GM04503 (cell line): ENCODE measurements at places on chromosomes 13 and 19.

GRCh38 chr19:14138576-14139265 lies 2.3 kb upstream of the ASF1B start:
- no peak for DNase-seq

- DNase-seq: no peak
These were observed 548.7 kb downstream of the PCDH9 start for GRCh38 chr13:66681403-66681802.

DNA sequence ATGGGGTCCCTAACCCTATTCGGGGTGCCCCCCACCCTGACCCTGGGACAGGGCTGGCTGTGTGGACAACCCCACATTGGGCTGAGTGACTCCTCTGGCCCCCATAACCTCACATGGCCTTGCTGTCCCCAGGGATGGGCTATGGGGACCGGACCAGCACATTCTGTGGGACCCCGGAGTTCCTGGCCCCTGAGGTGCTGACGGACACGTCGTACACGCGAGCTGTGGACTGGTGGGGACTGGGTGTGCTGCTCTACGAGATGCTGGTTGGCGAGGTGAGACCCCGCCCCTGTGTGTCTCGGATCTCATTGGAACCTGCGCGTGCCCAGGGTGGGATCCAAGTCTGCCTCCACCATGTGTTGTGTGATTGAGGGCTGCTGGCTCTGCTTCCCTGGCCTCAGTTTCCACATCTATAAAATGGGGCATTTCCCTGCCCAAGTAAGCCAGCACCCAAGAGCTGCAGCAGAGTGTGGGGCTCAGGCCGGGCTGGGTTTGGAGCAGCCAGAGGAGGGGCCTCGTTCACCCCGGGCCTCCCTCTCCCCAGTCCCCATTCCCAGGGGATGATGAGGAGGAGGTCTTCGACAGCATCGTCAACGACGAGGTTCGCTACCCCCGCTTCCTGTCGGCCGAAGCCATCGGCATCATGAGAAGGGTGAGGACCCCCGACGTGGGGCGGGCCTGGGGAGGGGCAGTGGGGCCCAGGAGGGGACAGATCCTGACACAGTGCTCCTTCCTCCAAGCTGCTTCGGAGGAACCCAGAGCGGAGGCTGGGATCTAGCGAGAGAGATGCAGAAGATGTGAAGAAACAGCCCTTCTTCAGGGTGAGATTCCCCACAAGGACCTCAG lies 4.9 kb downstream of the PTGER1 start:
- no peak for DNase-seq

DNA sequence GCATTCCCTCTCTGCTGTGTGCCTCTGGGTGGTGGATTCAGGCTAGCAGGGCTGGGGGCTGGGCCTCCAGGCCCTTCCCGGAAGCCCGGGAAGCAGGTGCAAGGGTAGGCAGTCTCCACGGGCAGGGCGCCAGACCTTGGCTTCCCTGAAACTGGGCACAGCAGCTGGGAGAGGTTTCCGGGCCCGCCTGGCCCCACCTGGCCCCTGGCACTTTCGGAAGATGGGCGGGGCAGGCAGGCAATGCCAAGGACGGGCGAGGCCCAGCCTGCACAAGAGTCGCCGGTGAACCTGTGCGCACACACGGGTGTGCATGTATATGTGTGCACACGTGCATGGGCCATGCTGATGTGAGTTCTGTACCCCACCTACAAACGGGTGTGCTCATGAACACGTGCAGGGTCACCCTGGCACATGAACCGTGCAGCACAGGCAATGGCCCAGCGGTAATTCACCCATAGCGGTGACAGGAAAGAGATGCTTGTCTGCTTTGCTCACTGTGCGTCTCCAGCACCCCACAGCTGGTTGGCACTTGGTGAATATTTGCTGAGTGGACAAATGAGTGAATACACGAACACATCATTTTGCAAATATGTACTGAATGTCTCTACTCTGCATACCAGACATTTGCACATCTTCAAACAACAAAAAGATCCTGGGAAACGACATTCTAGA lies 15.3 kb downstream of the GADD45B start:
- DNase-seq: peak; percentile 92

GRCh38 chr19:38060331-38060730 lies 153.3 kb downstream of the SIPA1L3 start:
- DNase-seq: no peak

GRCh38 chr13:99693852-99694611 lies 192.8 kb downstream of the TM9SF2 start:
- no peak for DNase-seq

GRCh38 chr19:32357720-32358119 lies 12.3 kb downstream of the ZNF507 start:
- DNase-seq: no peak

DNA sequence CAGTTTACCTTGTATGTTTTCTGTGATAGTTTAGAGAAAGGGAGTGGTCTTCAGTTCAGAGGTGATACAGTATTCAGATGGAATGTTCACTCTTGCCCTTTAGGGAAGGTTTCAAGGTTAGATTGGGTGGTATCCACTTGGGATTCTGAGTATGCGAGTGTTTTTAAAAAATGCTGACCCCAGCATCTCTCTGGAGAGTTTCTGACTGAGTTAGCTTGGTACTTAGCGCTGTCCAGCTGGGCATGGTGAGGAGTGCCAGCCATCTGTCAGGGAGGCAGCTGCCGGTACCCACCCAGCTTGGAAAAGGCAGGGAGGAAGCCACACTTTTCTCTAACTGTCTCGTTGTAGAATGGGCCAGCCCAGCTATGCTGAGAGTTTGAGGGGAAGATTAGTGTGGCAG lies 63.3 kb downstream of the ARHGEF7 start:
- no peak for DNase-seq

DNA sequence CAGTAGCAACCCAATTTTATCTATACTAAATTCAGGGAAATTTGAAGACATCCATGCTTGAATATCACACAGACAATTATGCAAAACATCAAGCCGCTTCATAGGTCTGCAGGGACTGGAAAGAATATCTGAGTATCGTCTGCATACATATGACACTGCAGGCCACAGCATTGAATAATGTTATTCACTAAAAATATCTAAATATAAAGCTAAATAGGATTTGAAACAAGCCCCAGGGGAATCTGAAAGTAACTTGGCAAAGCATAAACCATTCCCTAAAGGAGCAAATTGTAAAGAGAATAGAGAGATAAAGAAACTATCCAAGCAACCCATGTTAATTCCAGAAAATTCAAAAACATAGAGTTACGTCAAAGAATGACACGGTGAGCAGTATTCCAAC lies 1251.0 kb downstream of the PCDH17 start:
- no peak for DNase-seq

DNA sequence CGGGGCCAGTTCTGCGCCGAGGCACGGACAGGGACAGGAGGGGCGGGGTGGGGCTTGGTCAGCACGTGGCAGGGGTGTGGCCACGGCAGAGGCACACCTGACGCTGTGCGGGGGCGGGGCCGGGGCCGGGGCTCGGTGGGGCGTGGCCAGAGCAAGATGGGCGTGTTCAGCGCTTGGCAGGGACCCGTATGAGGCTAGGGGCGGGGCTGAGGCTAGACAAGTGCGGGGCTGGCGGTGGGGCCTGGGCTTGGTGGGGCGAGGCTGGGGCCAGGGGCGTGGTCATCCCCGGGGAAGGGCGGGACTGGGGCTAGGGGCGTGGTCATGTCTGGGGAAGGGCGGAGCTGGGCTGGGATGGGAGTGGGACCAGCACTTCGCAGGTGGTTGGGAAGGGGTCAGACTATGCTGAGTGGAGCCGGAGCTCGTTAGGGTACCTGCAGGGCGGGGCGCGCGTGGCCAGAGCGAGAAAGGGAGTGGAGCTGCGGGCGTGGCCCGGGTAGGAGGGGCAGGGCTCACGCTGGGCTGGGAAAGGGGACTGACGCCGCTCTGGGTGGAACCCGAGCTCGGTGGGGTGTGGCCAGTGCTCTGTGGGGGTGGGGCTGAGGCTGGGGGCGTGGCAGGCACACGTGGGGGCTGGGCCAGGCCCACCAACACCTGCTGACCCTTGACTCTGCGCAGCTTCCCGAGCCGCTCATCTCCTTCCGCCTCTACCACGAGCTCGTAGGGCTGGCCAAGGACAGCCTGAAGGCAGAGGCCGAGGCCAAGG lies 12.8 kb downstream of the POLR2E start:
- DNase-seq: no peak

DNA sequence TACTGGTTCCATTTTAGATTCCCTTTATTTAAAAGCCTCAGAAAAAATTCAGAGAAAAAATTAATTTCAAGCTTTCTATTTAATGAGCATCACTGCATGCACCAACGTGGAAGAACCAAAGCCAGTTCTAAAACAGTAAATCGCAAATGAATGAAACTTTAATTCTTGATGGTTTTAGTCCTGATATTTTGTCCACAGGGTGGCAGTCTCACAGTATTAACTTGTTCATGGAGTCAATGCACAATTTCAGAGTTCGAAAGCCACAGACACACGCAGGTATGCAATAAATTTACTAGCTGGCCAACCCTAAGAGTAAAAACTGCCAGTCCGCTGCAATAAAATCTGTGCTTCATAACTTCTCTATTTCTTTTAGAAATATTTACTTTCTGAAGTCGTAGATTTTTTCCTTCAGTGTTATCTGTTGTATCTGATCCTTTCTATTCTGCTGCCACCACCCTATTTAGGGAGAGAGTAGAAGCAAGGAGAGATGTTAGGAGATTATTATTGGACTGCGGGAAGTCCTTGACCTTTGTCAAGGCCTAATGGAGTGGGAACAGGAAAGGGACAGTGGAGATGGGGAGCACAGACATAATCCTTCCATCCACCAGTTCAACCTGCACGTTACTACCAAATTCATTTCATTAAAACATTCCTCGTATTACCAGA lies 7.0 kb upstream of the WBP4 start:
- no peak for DNase-seq

DNA sequence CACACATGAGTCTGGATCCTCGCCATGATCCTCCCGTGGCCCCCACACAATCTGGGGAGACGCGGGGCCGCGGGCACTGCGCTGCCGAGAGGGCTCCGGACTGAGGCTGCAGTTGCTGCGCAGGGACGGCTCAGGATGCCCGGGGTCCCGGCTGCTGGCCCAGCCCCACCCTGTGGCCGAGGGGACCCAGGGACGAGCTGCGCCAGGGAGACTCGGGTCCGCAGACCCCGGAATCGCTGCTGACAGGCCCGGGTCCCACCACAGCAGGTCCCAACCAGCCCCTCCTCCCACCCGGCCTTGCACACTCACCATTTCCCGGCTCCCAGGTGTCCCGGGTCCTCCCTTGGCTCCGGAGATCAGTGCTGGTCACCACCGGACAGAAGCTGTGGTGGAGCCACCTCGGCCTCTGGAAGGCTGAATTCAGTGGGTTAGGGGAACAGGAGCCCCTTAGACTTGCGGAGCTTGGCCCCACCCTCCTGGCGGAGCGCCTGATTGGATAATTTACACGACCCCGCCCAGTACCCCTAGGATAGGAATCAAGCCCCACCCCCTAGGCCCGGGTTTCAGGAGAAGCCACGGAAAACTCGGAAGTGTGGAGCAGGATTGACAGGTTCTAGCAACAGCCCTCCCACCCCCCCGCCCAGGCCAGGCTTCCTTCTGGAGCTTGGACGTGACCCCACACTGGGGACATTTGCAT lies 57.4 kb downstream of the ZNF44 start:
- no peak for DNase-seq

- DNase-seq: no peak
These were observed 787.7 kb downstream of the UQCRFS1 start for GRCh38 chr19:28425046-28425931.

DNA sequence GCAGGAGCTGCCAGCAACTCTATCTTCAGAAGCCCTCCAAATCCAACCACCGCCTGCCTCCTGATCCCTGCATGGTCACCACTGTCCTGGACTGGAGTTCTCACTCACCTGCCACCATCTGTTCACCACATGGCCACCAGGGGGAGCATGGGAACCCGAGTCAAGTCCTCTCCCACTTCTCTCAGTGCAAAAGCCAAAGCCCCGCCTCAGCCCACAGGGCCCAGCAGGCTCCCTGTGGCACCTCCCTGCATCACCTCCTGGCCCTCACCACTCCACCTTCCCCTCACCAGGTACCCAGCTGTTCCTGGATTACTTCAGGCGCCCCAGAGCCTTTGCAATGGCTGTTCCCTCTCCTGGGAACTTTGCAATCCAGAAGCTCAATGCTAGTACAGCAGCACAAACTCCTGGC lies 5.3 kb downstream of the DHPS start:
- DNase-seq: no peak

GRCh38 chr19:35744430-35745327 lies 539 bp downstream of the U2AF1L4 start:
- DNase-seq: peak; percentile 73

GRCh38 chr13:92967923-92968322 lies 258.7 kb upstream of the GPC6 start:
- no peak for DNase-seq

GRCh38 chr13:52933547-52934210 lies 85.2 kb upstream of the PCDH8 start:
- no peak for DNase-seq

GRCh38 chr13:32047088-32047487 lies 15.5 kb downstream of the FRY start:
- DNase-seq: no peak

GRCh38 chr13:44124352-44124751 lies 244.6 kb downstream of the LACC1 start:
- DNase-seq: no peak
